ENCODE measurements at places on chromosomes 5 and 9.

GRCh38 chr5:162289489-162289888 lies 221.9 kb downstream of the GABRG2 start:
- no peak for DNase-seq

- DNase-seq = no peak
Observed at GRCh38 chr9:126569036-126569435, 44.7 kb upstream of the LMX1B start.

- DNase-seq = no peak
Observed at GRCh38 chr5:17216974-17217492, 398 bp upstream of the BASP1 start.

- no peak for DNase-seq
Observed at GRCh38 chr9:110767559-110768063, 99.0 kb downstream of the MUSK start.

GRCh38 chr9:96193236-96193755 lies 108.7 kb downstream of the HSD17B3 start:
- no peak for DNase-seq

All from activated CD8-positive, alpha-beta T cell treated with anti-CD3 and anti-CD28 coated beads for 36 hours (primary cell).